Transverse colon (tissue), 4 donors: ENCODE measurements at places on chromosomes 1 and 21.

DNA sequence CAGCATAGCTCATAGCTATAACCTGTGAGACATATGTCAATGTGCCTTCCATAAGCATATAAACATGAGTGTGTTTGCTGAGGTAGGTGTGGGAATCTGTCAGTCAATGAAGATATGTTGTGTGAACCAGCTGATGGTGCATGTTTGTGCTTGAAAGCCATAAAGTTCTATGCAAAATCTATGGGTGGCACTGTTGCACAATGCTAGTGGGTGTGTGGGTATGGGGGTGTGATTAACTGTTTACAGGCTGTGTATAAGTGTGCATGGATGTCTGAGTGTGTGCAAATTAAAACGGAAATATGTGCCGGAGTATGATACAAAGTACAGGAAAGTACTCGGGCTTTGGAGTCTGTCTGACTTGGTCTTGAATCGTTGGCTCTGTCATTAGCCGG lies 1.0 kb upstream of the ATP2B4 start:
- DNase-seq: peak; percentile 72

DNA sequence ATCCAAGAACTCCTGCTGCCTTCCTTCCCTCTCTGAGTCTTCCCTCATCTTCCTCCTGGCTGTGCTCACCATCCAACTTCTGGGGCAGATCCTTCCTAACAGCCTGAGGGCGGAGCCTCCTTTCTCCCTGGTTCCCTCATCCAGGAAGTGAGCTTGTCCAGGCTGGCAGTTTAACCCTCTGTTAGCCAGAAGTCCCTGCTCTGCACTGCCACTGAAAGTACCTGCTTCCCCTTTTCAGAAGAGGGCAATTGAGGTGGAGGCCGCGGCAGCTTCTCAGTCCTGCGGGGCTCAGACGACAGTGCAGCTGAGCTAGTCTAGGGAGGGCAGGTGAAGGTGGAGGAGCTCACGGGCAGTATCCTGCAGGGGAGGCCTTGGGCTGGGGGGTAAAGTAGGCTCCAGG lies 149.1 kb downstream of the FCRL5 start:
- DNase-seq: no peak

DNA sequence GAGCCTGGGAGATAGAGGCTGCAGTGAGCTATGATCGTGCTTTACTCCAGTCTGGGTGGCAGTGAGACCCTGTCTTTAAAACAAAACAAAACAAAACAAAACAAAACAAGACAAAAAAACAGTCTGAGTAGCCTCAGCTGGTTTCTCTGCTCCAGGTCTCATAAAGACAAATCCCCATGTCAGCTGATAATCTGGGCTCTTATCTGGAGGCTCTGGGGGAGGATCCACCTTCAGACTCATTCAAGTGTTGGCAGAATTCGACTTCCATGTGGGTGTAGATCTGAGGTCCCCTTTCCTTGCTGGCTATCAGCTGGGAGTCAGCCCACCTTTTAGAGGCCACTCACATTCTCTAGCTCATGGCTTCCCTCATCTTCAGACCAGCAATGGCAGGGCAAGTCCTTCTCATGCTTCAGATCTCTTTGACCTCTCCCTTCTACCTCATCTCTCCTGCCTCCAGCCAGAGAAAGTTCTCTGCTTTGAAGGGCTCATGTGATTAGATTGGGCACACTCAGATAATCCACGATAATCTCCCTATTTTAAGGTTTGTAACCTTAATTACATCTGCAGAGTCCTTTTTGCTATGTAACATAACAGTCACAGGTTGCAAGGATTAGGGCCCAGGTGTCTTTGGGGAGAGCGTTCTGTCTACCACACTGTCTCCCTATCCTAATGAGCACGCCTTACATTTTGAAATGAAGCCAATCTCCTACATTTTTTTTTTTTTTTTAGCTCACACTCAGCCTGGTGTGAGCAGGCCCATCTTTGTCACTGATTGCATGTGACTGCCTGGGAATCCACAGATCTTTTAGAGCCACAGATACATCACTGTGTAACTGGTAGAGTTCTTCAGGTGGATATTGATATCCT lies 7.5 kb upstream of the PYCR2 start:
- DNase-seq: no peak

- DNase-seq: no peak
These were observed 81.1 kb upstream of the SPATA6 start for GRCh38 chr1:48552903-48553606.

- DNase-seq: no peak
These were observed 6.6 kb upstream of the RUNX3 start for GRCh38 chr1:24936684-24937083.

DNA sequence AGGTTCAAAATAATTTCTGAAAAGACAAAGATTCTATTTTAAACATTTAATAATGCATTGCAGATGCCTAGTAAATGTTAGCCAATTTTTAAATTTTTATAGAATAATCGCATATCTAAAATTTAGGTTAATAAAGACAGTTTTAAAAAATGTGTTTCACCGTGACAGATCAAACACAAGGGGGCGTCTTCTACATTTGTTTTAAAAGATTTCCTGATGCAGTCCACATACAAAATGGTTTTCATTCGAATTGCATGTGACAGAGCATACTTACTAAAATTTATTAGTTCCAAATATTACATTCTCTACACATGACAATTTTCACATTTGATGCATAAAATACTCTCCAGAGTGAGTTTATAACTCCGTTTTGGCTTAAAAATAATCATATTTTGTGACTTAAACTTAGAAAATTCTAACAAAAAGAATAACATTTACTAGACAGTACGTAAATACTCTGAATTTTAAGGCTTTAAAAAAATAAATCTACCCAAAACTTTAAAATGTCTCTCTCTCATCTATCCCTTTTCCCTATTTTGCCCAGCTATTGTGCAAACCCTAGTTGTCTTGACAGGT lies 75.5 kb downstream of the ADAMTS1 start:
- no peak for DNase-seq
